Fibroblast of gingiva (primary cell): ENCODE measurements at places on chromosomes 11 and 22.
A peak's percentile ranks its signal among the peaks of the same experiment; 100 is the strongest.

- DNase-seq = no peak
Measured at GRCh38 chr11:15108592-15109130, 6.1 kb upstream of the INSC start.

- no peak for DNase-seq
Measured at GRCh38 chr11:100827934-100828661, 141.0 kb downstream of the ARHGAP42 start.

DNA sequence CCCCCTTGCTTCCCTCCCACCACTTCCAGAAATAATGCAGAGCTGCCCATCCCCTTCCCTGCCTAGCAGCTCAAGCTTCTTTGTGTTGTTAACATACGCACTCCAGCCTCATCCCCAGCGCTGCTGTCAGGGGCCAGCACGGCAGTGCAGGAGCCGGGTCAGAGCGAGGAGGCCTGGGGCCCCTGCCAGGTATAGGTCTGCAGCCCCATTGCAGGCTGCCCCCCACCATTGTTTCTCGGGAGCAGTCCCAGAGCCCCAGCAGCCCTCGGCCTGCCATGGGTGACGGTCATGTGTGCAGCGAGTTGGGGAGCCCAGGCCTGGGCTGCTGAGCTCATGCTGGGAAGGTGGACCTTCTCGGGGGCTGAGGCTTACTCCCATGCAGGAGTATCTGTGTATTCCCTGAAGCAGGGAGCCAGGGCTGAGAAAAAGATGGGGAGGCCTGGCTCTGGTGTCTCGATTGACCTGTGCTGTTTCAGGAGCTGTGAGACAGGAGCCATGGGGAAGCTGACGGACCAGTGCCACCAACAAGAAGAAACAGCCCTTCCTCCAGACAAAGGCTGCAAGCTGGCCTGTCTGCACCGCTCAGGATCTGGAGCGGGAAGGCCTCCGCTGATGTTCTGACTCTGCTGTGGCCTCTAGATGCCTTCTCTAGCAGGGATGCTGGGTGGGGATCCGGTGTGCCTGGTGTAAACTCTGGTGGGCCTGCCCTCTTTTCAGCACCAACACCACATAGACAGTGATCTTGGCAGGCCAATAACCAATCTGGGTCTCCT lies 220.5 kb upstream of the B3GAT1 start:
- no peak for DNase-seq

- no peak for DNase-seq
Measured at GRCh38 chr11:117929916-117930570, 841 bp upstream of the TMPRSS13 start.

DNA sequence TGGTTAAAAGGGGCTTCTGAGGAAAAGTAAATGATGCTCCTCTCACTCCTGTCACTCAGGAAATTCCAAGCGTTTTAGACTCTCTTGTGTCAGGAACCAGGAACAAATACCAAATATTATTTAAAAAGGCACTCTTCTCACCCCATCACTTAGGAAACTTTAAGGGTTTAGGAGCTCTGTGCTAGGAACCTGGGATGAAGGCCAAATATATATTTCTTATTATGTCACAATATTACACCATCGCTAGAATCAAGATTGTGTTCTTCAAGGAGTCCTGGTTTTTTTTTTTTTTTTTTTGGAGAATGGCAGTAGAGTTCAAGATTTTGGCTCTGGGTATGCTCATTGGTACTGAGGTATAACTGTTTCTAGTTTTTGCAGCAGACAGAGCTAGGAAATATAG lies 79.0 kb upstream of the HEPHL1 start:
- no peak for DNase-seq

DNA sequence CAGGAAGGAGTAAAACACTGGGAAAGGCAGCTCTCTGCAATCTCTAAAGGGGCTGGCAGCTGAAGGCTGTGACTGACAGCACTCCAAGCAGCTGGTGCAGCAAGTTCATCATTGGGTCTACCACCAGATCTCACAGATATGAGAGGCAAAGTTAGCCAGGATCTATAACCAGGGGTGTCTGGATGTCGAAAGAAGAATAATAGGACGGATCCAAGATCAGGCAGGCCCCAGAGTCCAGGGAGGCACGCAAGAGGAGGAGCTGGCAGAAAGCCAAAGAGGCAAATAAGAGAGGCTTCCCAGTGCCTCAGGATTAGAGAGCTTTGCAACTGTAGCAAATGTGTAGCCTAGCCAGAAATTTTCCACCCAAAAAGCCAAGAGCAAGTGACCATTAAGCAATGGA lies 77.1 kb downstream of the RBMXL2 start:
- DNase-seq = no peak

- DNase-seq = no peak
Measured at GRCh38 chr22:50525858-50526107, 385 bp upstream of the SCO2 start.

DNA sequence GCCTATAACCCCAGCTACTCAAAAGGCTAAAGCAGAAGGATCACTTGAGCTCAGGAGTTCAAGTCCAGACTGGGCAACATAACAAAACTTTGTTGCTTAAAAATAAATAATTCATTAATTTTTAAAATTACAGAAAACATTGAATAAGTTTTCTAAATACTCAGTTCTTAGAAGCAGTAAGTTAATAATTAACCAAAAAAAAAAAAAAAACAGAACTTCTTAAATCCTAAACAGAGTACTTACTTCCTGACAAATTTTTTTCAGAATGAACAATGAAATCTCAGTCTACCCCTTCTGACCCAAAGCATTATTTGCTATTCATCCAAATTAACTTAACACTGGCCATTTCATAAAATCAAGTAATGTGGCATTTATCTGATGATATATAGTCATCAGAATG lies 65.4 kb upstream of the ARHGAP32 start:
- no peak for DNase-seq

DNA sequence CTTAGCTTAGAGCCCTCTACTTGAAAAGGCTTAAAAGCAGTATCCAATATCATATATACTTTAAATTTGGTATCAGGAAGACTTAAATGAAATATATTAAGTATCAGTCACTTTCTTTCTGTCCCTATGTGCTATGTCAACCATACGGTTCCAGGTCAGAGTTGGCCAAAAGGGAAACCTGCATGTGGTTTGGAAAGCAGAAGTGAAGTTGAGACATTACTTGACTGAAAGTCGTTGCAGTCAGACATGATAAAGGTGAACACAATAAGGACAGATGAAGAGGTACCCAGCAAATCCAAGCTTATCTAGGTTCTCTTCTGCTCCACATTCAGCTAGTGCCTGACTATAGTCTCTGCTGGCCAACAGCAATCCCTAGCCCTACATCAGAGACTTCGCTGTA lies 336.8 kb downstream of the KCNA4 start:
- no peak for DNase-seq

- no peak for DNase-seq
Measured at GRCh38 chr11:108939135-108939534, 274.3 kb downstream of the DDX10 start.

DNA sequence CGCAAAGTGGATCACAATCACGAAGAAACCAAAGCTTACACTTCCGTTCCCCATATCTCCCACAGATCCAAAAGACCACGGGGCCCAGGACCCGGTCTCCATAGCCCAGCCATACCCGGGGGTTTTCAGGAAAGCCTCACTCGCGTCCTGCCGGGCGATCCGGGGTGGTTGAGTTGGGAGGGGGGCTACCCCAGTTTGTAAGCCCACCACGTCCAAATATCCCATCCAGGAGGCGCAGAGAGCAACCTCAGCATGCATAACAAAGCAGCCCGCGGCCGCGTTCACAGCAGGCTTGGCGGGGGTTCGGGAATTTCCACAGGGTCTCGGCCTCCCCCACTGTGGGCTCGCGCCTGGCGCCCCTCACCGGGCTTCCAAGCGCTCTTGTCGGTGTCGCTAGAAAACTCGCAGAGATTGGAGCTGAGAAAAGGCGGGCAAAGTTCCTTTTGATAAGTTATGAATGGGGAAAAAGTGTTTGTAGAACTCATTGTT lies 9.5 kb downstream of the SDF2L1 start:
- no peak for DNase-seq

GRCh38 chr11:686451-687243 lies 8.4 kb downstream of the DEAF1 start:
- no peak for DNase-seq

DNA sequence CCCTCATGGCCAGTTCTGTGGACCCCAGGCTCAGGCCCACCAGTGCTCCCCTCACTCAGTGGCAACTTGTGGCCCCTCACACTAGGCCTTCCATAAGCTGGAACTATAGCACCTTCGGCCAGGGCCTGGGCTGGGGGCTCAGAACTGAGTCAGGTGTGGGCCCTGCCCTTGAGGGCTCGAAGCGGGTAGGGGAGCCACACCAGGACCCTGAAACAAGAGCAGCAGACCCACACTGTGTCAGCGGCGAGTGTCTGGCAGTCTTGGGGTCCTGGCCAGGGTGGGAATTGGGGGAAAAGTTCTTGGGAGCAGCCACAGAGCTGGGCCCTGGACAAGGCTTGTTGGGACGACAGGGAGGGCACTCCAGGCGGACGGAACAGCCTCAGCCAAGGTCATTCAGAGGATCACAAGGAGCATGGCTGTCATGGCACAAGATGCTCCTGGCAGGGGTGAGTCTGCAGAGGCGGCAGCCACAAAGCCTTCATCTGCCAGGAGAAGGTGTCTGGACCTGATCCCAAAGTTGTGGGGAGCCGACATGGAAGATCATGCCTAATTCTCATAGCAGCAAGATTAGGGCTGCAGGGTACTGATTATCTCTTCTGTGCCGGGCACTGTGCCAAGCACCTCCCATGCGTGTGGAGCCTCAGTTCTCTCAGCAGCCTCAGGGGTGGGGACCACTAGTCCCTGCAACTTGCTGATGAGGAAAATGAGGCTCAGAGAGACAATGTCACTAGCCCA lies 50.7 kb downstream of the SHISAL1 start:
- no peak for DNase-seq

DNA sequence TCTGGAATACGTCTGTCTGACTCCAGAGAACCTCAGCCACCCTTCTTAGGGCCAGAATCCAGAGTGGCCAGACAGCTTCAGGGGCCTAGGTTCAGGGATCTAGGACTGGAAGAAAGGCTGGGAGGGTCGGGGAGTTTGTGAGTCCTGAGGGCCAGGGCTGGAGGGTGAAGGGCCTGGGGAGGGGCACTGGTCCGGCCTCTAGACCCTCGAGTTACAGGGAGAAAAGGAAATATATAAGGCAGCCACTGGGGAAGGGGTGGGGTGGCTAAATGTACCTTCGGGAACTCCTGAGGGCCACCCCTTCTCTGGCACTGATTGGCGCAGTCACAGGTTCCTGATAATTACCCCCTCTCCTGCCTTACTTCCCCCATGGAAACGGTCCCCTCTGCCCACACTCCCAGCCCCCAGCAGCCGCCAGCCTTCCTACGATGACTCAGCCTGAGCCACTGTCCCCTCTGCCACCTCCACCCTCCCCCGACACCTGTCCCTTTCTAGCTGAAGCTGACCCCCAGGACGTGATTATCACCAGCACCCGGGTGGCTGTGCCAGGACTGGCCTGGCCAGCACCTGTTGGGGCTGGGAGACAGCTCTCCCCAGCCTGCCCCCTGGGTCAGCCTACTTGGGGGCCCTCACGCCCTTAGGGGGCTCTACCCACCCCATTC lies 26.4 kb downstream of the MB start:
- no peak for DNase-seq

GRCh38 chr11:134181707-134182106 lies 42.1 kb downstream of the NCAPD3 start:
- DNase-seq = peak; percentile 70

- no peak for DNase-seq
Measured at GRCh38 chr11:92477686-92478085, 253.1 kb downstream of the FAT3 start.

DNA sequence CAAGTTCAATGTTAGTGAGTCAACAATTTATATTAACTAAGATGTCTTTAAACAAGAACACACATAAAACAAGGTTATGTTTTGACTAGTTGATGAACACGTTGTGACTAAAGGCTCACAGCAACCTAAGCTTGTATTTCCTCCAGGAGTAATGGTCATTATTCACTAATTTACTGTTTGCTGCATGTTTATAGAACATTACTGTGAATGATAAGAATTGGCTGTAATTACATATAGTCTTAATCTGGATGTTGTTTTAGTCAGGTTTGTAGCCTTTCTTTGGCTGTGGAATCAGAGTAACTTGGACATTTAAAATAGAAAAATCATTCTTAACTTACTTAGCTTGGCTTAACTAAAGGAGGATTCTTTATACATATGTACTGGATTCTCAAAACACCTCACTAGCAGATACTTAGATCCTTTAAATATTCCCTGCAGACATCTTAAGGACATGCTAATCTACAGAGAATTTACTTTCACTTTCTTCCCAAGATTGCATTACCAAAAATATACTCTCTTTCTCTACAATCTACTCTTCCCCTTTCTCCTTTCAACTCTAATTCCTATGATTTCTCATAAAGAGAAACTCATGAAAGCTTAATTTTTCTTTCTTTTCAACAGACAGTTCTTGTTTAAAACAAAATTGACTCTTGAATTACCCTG lies 319.7 kb upstream of the CTSC start:
- DNase-seq = no peak

DNA sequence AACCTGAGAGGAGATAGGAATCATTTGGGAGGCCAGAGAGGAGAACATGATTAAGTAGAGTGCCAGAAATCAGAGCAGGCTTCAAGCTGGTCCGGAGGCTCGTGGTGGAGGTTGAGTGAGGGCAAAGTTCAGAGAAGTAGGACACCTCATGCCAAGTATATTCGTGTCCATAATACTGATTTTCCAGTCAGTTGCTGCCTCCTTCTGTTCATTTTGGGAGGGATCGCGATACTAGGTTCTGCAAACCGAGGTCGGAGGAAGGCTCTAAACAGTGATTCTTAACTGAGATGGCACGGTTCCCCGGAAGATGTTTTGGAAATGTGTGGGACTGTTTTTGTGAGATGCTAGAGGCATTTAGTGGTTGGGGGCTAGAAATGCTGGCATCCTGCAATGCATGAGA lies 13.6 kb upstream of the CD3E start:
- no peak for DNase-seq

DNA sequence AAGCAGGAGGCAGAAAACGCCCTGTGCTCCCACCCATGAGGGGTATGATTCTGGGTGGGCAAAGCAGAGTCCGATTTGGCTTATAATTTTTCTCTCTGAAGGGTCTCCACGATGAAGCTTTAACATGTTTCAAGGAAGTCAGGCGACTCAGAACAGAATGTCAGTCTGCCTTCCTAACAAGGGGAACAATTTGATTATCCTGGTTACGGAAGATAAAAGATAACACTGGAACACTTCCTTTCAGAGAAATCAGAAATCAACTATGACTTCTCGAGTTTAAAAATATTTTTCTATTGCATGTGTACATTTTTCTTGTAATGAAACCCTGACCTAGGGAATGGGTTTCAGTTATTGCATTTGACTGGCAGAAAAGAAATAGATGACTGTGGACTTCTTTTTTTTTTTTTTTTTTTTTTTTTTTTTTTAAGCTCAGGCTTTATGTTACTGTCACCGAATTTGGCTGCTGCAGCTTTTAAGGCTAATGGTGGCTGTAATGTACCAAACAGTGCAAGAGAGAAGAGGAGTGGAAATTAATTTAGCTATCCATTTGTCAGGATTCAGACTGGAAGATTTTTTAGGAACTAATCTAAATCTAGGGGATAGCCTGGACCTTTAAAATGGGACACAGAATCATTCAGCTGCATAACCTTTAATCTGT lies 297.7 kb downstream of the CADM1 start:
- DNase-seq = no peak
